ENCODE measurements at places on chromosomes 5 and 9.

DNA sequence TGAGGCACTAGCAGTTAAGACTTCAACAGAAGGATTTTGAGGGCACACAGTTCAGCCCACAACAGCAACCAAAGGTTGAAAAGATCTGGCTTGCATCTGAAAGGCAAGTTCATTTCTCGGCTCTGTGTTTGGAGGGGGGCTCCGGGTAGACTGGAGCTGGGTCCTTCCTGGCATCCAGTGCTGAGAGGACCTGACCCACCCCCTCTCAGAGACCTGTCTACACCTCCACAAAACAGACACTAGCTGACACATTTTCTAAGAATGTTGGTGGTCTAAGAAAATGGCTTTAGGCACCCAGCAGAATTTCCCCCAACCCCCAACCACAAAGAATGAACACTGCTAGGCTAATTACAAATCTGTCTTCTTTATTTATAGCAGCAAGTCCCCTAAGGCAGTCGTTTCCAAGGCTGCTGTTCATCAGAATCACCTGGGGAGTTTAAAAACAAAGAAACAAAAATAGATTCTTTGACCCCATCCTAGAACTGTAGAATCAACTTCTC is 6.2 kb upstream of the PTCH1 start:
- no peak for DNase-seq

- no peak for DNase-seq
Observed at GRCh38 chr9:29778281-29778849, 2205.1 kb upstream of the C9orf72 start.

GRCh38 chr5:149632311-149633251 is 51.3 kb downstream of the ARHGEF37 start:
- peak; percentile 76 for DNase-seq

DNA sequence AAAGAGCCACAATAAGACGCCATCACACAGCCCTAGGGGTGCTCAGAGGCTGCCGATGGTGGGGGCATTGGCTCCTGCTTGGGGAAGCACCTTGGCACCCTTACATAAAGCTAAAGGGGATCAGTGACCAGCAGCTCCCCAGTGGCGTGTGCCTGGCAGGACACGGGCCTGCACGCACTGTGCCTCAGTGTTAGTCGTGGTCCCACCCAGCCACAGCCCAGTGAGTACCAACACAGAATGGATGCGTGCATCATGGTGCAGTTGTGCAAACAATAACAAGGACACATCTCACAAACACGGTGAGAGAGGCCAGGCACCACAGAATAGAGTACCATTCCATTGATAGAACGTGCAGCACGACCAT is 103.2 kb downstream of the WNK2 start:
- DNase-seq = no peak

- no peak for DNase-seq
Observed at GRCh38 chr9:132241840-132242620, 80.2 kb downstream of the NTNG2 start.

- no peak for DNase-seq
Observed at GRCh38 chr9:125842242-125842641, 95.1 kb downstream of the PBX3 start.

DNA sequence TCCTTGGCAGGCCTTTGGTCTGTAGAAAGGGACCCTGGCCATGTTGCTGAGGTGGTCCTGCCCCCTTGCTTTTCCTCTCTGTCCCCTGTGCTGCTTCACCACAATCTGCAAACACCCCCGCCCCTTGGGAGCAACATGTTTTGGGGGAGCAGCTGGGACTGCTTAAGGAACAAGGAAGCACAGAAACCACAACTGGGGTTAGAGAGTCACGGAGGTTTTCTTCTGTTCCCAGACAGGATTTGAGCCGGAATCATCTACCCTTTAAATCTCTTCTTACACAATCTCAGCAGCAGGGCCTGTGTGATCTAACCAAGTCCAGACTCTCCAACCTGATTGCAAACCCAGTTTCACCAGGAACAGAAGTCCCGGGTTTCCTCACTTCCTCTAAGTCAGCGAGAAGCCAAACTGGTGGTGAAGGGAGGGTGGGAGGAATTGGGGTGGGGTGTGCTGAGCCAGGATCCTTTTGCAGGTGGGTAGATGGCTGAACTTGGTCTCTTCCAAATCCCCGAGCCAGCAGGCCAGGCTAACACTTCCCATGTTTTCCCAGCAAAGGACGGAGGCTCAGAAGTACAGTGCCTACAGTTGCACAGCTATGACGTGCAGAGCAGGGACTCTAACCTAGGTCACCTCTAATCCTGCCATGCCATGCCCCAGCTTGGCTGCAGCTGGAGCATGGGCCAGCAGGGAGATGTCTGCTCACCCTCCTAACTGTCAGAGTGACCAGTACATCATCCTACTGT is 25.0 kb downstream of the SH3PXD2B start:
- DNase-seq = no peak

DNA sequence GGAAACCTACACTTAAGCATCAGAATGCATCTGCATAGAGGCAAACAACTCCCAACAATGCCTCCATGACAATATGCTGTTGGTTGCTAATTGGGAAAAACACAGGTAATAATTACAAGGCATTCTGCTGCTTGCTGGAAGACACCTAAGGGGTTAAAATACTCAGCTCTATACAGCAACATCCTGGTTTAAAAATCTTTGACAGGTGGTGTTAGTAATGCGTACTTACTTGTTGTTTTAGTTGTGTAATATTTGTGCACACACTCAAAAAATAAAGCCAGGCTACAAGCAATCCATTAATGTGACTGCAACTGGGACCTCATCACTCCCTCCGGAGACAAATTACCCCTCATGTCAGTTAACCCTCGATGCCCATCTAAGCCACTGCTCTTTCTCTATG is 126.3 kb upstream of the ELL2 start:
- no peak for DNase-seq

GRCh38 chr9:128072144-128073021 is 4.4 kb downstream of the SLC25A25 start:
- no peak for DNase-seq

- no peak for DNase-seq
Observed at GRCh38 chr9:2874001-2874750, 30.3 kb upstream of the PUM3 start.

DNA sequence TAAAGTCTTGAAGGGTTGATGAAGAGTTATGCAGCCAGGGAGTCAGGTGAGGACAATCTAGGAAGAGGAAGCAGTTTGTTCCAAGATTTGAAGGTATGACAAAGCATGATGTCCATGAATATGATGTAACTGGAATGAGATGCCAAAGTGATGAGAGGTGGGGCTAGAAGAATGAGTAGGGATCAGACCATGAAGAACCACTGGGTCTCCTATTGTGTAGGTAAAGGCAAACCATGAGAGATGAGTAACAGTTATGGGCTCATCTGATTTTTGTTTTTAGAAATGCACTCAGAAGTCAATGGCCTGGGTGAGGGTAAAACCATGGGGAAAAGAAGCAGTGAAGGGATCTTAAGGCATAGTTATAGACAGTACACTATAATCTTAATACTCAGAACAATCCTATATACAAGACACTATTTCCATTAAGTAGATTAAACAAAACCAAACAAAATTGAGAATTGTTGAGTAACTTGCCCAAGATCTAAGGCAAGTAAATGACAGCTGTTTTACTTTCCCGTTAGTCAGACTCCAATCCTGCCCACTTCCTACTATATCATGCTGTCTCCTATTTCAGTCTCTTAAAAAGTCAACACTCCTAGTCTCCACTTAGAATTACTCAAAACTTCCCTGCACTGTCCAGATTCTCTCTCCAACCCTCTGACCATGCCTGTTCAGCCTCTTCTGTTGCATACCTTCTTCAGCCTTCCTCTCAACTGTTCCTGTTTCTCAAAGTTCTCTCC is 393.8 kb upstream of the MEF2C start:
- DNase-seq = no peak

GRCh38 chr5:79795764-79796398 is 106.2 kb downstream of the CMYA5 start:
- DNase-seq = no peak

DNA sequence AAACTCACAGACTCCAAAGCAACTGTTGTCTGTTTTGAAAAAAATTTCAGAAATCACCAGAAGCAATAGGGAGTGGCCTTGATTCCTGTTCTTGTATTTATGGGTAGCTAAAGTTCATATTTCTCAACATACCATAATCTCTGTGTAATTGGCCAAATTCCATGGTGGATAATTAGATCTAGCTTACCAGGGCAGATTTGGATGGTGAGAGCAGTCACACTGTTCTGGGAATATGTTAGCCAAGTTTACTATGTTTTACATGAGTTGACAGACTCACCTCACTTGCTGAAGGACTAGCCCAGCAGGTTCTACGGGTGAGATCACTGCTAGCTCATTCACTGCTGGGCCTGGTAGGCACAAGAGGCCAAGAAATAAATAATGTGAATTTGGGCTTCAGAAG is 32.7 kb upstream of the CDKN2B start:
- DNase-seq = no peak

- DNase-seq = no peak
Observed at GRCh38 chr5:133947431-133947841, 21.0 kb downstream of the C5orf15 start.

GRCh38 chr5:154221371-154221896 is 30.9 kb downstream of the GALNT10 start:
- no peak for DNase-seq

- DNase-seq = no peak
Observed at GRCh38 chr5:133830281-133830680, 138.1 kb downstream of the C5orf15 start.

GRCh38 chr5:92991581-92992067 is 589.4 kb downstream of the NR2F1-AS1 start:
- DNase-seq = no peak

DNA sequence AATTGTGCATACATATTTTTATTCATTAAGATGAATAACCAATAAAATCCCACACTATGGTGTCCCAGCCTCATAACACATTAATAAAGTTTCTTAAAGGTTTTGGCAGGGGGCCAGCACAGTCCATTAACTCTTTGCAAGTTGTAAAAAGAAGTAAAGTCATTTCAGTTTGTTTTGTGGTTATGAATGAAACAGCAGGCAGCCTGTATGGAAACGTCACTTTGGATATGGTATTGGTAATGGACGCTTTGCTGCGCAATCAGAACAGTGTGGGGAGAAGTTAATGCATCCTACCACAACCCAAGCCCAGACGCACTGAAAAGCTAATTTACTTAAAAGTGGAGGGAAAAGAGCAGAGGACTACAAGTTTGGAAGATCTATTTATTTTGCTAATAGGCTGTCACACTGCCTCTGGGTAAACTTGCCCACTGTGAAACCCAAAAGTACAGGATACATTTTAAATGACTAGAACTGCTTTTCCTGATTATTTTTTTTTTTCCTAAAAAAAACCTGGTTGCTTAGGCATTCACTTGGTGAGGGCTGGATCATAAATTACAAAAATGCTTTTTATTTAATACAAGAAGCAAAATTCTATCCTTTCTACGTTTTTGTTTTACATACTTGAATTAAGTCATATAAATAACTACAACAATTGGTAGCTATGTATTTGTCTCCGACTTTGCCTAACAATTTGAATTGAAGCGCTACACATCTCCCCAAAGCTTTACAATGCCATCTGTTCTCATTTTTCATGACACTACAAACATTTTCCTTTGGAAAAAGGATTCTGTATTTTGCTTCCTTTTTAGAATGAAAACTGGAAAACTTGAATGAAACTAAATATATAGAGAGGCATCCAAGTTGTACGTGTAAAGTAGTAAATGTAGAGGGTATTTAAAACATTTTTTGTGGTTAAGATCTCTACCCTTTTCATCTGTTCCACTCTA is 104.3 kb downstream of the NFIB start:
- DNase-seq = no peak

DNA sequence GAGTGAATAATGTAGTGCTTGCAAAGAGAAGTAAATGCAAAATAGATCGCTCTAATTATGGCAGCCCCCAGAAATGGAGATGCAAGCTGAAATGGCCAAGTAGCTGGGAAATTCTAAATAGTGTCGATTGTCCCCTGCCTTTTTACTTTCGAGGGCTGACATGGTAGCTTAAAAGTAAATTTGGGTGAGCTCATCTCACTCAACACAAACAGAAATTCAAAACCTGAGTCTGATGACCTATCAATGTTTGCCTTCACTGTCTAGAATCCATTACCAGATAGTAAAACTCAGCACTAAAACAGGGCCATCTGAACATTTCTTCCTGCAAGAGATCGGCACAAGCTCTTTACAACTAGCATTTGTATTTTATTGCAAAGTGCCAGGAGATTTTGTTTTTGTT is 7.0 kb upstream of the LHX2 start:
- DNase-seq = no peak

- no peak for DNase-seq
Observed at GRCh38 chr9:120889606-120890271, 12.8 kb upstream of the PHF19 start.

DNA sequence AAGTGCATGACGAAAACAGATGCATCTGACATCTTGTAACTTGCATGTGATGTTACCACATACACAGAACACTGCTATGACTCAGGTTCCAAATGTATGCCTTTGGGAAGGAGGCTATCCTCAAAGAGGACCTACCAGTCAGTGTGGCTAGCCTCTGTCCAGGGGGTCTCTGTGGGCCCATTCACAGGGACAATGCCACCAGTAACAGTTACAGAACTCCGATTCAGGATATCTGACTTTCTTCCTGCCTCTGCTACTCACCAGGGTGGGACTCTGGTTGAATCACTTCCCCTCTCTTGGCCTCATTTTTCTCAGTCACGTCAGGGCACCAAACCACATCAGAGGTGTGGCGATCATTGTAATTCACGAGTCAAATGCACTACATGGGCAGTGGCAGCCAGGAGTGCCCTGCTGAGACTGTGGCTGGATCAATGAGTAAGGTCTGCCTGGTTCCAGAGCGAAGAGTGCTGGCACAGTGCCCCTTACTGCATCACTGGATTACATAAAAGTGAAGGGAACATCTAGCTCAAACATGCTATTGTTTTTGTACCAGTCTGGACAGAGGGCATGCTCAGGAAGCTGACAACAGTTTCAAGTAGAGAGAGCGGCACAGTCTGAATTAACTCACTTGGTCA is 13.2 kb downstream of the ATOX1 start:
- DNase-seq = no peak

DNA sequence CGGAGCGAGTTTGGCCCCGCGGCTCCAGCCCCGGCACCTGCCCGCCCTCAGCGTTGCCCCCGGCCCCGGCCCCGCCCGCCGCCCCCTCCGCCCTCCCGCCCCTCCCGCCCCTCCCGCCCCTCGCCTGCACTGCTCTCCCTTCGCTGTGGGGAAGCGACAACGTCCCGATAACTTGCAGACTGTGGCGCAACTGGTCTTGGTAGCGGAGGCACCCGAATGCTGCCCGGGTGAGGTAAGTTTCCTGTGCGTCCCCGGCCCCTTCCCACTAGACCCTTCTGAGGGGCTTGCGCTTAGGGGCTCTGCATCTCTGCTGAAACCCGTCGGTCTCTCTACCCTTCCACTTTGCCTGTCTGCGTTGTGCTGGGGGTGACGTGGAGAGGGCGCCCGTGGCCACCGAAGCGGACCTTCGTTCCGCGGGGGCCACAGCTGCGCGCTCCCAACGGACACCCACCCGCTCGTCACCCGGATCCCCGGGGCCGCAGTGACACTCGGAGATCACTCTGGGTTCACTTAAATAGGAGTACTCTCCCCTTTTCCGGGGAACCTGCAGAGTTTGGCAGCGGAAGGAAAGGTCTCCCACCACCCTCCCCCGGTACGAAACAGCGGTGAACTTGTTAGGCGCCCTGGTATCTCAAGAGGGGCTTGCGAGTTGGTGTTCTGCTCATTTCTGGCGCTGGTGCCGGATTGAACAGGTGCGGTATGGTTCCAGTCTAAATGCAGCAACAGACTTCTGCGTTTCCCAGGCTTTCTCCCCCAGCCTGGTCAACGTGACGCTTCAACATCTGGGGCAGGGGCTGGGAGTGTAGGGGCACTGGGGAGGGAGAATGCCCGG is 707 bp downstream of the PIP5K1B start:
- peak; percentile 63 for DNase-seq
